ENCODE measurements at places on chromosomes 6 and 20.

DNA sequence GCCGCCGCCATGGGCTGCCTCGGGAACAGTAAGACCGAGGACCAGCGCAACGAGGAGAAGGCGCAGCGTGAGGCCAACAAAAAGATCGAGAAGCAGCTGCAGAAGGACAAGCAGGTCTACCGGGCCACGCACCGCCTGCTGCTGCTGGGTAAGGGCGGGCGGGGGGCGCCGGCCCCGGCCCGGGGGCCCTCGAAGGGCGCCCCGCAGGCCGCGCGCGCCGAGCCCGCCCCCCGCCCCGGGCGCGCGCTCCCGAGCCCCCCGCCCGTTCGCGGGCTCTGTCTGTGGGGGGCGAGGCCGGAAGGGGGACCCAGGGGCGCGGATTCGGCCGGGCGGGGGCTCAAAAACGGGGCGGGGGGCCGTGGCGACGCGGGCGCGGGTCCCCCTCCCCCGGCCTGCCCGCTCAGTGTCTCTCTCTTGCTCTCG, 39.2 kb downstream of the GNAS start:
- peak; percentile 28 for DNase-seq

- DNase-seq: no peak
Observed at GRCh38 chr6:90290811-90291420, 5.7 kb downstream of the BACH2 start.

DNA sequence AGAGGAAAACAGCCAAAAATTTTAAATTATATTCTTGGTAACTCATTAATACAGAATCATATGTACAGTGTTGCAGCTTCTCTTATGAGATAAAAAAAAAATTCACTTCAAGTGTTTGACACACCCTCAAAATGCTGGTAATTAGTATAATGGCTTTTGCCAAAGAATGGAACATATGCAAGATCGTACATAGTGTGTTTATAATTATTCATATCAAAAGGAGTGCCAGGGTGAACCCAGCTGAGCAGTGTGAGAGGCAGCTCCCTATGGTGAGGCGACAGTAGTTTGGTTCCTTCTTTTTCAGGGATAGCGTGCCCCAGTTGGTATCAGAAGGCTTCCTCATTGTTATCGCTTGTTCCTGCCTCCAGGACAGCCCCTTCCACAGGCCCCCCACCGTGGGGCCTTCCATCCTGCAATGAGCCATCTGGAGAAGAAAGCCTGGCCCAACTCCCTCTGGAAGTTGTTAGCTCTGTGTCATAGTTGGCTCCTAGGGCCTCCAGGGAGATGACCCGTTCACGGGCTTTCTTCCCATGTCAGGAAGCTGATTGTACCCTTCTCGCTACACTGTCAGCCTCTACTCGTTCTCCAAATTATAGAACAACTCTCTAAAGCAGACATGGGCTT, 150.7 kb downstream of the FRK start:
- DNase-seq: no peak

DNA sequence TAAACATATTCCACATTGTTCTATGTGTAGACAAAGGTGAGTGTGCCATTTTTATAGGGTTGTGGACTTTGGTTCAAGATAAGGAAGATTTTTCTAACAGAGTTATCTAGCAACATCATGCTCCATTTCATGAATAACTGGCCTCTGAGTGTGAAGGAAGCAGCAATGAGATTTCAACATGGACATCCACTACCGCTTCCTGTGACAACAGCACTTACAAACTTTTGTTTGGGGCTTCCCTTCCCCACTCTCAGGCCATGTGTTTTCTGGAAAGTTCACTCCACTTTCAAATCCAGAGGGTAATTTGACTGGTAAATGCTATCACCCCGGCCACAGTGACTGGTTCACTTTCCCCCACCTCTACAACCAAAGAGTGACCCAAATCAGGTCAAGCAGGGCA, 38.1 kb upstream of the PROKR2 start:
- DNase-seq: no peak

DNA sequence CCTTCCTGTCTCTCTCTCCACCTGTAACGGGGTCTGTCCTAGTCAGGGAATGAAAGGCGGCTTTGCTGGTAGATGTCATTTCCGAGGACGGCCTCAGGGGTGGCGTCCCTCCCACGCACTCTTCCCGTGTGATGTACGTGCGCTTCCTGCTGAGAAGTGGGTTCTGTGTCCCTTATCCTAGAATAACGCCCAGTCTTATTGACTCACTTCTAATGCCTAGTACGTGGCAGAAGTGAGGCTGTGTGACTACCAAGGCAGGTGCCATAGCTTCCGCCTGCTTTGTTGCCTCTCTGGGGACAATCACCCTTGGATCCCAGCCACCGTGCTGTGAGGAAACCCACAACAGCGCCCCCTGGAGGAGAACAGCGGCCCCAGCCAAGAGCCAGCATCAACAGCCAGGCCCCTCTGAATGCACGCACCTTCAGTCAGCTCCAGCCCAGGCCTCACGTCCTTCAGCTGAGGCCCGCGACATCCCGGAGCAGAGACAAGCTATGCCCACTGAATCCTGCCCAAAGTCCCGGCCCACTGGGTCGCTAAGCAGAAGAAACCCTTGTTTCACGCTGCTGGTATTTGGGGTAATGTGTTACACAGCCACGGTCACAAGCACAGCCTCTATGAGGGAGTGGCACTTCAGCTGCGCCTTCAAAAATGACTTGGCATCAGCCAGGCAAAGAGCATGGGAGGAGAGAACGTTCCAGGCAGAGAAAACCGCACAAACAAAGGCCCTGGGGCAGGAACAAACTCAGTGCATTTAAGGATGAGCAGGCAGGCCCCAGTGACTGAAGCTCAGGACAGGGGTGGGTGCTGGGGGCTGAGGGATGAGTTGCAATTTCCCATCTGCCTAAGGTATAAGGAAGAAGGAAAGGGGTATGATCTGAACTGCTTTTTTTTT, 224.2 kb downstream of the NFATC2 start:
- peak; percentile 28 for DNase-seq

GRCh38 chr20:19928328-19929011, 88.7 kb upstream of the NAA20 start:
- no peak for DNase-seq

- no peak for DNase-seq
Observed at GRCh38 chr6:163659803-163660202, 245.3 kb downstream of the QKI start.

GRCh38 chr20:815226-815625, 18.3 kb upstream of the FAM110A start:
- no peak for DNase-seq

- DNase-seq: no peak
Observed at GRCh38 chr6:30683183-30683979, 3.1 kb downstream of the PPP1R18 start.

DNA sequence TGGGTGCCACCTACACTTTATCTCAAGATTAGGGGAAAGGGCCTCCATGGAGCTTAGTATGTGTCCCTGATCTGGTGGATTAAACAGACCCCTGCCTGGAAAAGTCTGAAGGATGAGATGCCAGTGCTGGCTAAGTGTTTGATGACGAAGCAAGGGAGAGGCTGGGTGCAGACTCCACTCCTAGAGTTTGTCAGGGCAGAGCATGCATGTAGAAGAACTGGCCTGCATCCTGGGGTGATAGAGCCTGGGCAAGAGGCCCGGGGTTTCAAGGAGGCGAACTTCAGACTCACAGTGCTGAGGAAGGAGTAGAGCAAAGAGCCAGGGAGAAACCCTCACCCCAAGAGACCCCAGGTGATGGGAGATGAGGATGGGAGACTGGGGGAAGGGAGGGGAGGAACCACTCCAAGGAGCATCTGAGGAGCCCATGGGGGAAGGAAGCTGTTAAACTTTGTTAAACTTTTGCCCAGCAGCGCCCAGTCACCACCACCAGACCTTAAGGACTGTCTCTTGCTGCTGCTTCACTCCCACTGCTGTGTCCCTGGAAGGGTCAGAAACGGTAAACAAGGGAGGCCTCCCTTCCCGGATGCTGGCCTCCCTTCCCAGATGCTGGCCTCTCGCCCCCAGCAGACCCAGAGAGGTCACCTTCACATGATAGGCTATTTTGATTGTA, 61.6 kb downstream of the RPRD1B start:
- DNase-seq: no peak

GRCh38 chr6:33144373-33144772, 47.9 kb downstream of the COL11A2 start:
- DNase-seq: no peak

- DNase-seq: no peak
Observed at GRCh38 chr20:24146231-24146634, 157.7 kb upstream of the GGTLC1 start.

DNA sequence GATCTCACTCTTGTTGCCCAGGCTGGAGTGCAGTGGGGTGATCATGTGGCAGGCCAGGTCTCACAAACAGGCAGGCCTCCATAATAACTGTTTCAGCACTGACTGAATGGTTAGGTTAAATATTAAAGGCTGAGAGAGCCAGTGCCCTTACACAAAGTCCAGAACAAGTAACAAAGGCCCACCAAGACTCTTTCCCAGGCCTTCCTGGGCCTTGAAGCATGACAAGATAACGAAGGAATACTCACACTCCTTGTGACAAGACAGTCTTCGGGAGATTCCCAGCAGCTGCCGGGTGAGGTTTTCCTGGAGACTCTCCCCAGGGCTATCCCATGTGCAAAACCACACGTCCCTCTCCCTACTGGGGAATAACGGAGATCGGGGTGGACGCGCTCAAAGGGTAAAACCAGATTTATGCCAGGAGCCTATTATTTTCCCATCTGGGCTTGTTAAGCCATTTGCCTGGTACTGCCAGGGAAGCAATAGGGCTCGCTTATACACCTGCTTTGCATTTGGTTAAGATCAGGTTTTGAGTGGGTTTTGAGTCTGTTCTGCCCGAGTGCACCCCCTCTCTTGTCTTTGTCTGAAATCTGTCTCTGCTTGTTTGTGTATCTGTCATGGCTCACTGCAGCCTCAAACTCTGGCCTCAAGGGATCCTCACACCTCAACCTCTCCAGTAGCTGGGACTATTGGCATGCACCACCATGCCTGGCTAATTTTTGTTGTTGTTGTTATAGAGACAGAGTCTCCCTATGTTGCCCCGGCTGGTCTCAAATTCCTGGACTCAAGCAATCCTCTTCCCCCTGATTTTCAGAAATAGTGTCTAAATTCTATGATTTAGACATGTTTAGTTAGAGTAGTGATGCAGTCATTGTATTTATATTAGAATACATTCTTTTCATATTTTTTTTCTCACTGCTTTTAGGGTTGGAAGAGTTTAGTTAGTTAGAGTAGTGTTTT, 1.4 kb upstream of the ENPP3 start:
- peak; percentile 10 for DNase-seq

GRCh38 chr6:73329201-73329600, 24.9 kb downstream of the DPPA5 start:
- DNase-seq: no peak

DNA sequence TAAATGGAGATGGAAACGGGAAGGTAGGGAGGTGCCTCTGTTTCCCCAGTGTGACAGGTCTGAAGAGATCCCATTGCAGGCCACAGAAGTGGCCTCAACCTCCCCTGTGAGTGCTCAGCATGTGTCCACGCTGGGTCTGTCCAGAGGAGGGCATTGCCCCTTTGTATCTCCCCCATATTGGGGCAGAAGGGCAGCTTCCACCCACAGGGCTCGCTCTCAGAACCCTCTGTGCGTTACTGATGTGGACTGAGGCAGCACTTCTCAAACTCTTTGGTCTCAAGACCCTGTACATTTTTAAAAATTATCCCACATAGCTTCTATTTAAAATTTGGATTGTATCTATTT, 22.0 kb downstream of the ARFGEF3 start:
- no peak for DNase-seq

GRCh38 chr6:41286544-41287346, at the start of gene TREM1:
Gene TREM1 (minus strand): TSS chr6:41286682. CDS start chr6:41286655, 27 bp downstream.
- DNase-seq: no peak

DNA sequence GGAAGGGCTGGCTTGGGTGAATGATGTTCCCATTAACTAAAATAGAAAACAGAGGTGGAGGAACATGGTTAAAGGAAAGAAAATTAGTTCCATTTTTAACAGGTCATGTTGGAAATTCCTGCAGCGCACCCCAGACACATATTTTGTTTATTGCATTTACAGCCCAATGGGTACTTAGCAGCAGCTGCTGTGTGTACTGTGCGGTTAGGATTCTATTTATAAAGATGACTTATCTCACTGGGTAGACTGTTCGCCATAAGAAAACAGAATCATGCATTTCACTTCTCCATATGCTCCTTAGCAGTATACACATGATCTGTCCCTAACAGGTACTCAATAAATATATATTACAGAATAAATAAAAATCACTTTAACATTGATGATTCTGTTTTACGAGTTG, 135.8 kb downstream of the SLC35F1 start:
- DNase-seq: no peak

GRCh38 chr6:111601886-111602285, 3.8 kb downstream of the TRAF3IP2 start:
- no peak for DNase-seq

DNA sequence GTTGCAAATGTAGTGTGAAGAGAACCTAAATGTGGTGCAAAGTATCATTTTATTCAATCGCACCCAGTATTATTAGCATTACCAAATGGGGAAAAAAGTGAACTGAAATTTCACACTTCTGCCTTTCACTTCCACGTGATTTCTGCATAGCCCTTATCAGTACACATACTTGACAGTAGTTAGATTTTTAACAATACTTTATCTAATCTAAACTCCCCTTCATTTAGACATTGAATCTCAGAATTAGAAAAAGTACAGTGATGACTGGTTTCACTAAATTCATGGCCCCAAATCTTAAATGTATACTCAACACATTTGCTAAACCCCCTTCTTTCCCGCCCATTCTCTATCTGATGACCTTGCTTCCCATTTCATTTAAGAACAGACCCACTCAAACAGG, 14.3 kb downstream of the STX7 start:
- DNase-seq: no peak

DNA sequence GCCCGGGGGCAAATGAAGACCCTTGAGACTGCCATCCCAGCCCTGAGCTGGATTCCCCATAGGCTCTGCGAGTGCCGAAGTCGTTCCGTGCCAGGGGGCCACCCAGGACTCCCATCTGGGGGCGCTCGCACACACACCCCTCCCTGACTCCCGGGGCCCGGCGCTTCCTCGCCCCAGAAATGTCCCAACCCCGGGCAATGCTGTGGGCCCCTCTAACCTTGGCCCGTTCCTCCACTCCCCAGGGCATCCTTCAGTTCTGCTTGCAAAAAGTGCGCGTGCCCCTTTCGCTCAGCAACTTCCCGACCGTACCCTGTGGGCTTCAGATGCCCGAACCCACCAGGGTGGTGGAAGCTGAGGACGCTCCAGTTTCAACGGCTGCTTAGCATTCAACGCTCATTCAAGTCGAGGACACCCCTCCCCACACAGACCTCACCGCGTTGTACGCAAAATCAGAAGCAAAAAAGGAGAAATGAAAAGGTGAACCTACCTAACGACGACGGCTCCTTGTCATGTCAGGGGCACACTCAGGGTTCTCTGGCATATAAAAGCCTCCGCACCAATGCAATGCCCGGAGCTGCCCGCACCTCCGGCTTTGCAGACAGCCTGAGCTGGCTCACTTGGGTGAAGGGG, 25.3 kb downstream of the RIPOR2 start:
- DNase-seq: peak; percentile 56

GRCh38 chr6:37187321-37188022, 17.5 kb downstream of the PIM1 start:
- DNase-seq: no peak

DNA sequence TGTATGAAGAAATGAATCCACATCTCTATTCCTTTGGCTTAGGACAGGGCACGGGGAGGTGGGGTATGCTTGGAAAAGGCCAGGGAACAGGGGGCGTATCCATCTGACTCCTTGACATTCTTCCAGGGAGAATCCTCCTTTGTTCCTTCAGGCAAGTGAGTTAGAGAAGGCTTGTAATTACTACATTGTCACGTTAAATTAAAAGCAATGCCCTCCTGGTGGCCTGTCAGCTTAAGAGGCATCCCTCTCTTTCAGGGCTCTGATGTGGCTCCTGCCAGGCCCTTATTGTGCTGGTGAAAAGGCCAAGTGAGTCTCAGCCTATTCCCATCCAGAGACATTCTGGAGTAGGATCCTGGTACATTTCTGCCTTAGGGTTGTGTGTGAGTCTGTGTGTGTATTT, 128.3 kb downstream of the FOXA2 start:
- no peak for DNase-seq
